ENCODE measurements at places on chromosomes 1 and 21.

DNA sequence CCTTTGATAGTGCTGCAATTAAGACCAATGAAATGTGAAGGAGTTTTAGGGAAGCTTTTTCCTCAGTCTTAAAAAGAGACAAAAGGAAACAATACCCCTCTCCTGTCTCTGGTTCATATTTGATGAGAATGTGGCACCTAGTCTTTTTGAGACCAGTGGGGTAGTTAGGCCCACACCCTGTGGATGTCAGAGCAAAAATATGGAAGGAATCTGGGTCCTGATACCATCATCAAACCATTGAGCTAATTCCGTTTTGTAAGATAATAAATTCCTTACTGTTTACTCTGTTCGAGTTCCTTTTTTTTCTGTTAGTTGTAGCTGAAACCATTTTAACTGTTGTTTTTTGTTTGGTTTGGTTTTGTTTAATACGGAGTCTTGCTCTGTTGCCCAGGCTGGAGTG is 33.3 kb downstream of the PTPRC start:
- DNase-seq = peak; percentile 78

- DNase-seq = no peak
Observed at GRCh38 chr1:10033359-10033845, 644 bp downstream of the UBE4B start.

- DNase-seq = peak; percentile 95
Observed at GRCh38 chr1:20380616-20381035, 90.0 kb downstream of the VWA5B1 start.

- no peak for DNase-seq
Observed at GRCh38 chr1:165288350-165289120, 68.0 kb downstream of the LMX1A start.

GRCh38 chr1:236951672-236952071 is 52.6 kb downstream of the MT1HL1 start:
- DNase-seq = no peak

GRCh38 chr1:187042538-187042937 is 213.8 kb downstream of the PLA2G4A start:
- DNase-seq = no peak

- DNase-seq = no peak
Observed at GRCh38 chr1:57102561-57103326, 136.9 kb upstream of the C8B start.

GRCh38 chr1:161989108-161989507 is 34.6 kb downstream of the OLFML2B start:
- DNase-seq = peak; percentile 44

GRCh38 chr1:111127923-111128643 is 11.8 kb downstream of the DRAM2 start:
- DNase-seq = no peak

DNA sequence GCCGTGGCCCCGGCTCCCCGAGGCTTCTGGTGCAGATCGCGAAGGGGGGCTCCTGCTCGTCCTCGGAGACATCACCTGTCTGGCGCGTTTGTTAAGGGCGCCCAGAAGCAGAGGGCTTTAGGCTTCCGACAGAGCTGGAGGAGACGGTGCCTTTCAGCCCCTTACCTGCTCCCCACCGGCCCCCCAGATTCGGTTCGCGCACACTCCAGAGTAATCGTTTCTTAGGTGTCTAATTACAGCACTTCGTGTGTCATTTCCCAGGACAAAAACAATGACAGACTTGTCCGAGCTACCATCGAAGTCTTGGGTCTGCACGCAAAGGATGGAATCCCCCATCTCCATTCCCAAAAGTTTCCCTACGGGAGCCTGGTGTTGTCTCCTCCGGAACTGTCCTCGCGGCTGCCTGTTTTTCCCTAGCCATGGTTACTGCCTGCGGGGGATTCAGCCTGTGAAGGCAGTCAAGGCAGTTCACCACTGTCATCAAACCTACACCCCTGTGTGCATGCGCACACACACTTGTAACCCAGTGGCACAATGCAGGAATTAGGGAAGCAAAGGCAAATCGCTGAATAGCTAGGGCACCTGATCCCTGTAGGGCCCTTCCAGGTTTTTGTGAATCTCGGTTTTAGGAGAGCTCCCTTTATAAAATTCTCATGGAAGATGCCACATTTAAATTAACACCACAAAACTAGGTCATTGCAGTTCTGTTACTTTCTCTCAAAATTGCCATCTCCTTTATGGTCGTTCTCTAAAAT is 738 bp upstream of the CDC42BPA start:
- peak; percentile 65 for DNase-seq

- no peak for DNase-seq
Observed at GRCh38 chr1:153560771-153561465, 4.7 kb downstream of the S100A2 start.

DNA sequence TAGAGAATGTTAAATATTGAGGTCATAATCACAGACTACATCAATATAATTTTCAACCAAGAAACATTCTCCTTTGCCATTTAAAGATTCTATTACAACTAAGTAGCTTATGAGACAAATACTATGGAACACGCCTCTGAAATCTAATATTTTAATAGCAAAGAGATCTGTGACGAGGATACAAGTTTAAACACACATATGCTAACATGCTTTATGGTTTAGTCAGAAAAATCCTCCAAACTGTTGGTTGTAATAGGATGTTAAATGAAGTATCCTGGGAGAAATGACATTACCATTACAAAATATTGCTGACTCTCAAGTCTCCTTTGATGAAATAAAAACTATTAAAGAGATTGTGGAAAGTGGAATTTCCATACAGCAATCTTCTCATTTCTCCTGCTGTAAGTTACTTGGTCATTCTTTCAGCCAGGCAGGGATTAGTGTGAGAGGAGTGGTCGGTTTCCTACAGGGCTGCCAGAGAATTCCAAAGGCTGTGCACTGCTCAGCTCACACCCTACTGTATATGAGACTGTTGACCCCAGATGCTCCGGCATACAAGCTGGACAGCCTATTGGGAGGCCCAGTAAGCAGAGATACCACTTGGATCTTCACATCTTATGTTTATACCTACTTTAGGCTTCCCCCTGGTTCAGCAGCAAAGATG is 26.6 kb downstream of the SCYL3 start:
- peak; percentile 48 for DNase-seq

- DNase-seq = no peak
Observed at GRCh38 chr1:17149771-17150170, 30.5 kb upstream of the PADI2 start.

- no peak for DNase-seq
Observed at GRCh38 chr1:243733670-243734307, 116.3 kb downstream of the AKT3 start.

- DNase-seq = no peak
Observed at GRCh38 chr1:40155135-40155534, 6.1 kb upstream of the RLF start.

- DNase-seq = peak; percentile 44
Observed at GRCh38 chr1:149844101-149844500, 55.3 kb upstream of the BOLA1 start.

GRCh38 chr1:23185381-23185780 is 16.7 kb upstream of the LUZP1 start:
- DNase-seq = no peak

DNA sequence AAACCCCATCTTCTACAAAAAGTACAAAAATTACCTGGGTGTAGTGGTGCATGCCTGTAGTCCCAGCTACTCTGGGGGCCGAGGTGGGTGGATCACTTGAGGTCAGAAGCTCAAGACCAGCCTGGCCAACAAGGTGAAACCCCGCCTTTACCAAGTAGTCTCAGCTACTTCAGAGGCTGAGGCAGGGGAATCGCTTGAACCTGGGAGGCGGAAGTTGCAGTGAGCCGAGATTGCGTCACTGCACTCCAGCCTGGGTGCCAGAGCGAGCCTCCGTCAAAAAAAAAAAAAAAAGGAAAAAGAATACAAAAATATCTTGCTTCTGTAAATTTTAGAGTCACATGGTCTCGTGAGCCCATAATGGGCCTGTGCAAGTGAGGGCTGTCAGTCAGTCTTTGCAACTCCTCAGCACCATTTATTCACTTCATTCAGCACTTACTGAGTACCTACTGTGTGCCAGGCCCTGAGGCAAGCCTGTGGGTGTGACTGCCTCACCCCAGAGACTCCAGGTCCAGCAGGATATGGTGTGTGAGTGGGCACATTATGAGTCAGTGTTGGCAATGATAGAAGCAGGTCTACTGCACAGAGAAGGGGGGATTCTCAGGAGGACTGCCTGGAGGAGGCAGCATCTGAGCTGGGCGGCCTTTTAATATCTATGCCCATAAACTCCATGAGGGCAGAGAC is 46.8 kb upstream of the TARDBP start:
- no peak for DNase-seq

DNA sequence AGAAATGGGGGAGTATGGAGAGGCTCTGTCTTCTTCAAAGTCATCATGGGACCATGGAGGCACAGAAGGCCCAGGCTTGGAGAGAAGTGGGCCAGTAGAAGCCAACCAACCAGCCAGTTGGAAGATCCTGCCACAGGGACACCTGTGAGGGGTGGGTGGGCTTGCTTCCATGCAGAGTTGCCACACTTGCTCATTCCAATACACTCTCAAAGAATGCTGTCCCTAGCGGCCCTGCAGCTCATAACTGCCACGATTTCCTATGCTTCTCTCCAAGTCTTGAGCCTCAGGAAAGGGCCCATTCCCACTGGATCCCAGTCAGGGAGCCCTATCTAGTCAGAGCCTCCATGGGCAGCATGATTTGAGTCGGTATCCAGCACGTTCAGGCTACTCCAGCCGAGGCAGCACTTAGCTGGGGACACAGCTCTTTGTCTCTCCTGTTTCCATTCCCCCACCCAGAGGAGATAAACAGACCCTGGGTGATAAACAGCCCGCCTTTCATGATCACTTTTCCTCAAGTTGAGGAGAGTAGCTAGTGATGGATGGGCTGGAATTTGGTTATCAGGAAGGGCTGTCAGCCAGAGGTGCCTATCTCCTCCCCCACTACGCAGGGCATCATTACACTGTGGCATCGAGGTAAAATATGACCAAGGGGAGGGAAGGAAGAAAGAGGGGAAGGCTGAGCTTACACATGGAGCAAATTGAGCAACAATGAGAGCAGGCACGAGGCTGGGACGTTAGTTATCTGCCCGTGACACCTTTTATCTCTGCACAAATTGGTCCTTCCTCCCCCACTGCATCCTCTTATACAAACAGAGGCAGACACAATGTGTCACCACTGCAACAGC is 64.6 kb downstream of the ERI3 start:
- DNase-seq = no peak

- DNase-seq = no peak
Observed at GRCh38 chr1:40381268-40382107, 8.0 kb downstream of the SMAP2 start.

GRCh38 chr1:185776522-185776921 is 42.3 kb downstream of the HMCN1 start:
- DNase-seq = peak; percentile 52

GRCh38 chr1:162144853-162145252 is 75.4 kb downstream of the NOS1AP start:
- DNase-seq = no peak

GRCh38 chr1:199716729-199717128 is 310.8 kb upstream of the NR5A2 start:
- no peak for DNase-seq

DNA sequence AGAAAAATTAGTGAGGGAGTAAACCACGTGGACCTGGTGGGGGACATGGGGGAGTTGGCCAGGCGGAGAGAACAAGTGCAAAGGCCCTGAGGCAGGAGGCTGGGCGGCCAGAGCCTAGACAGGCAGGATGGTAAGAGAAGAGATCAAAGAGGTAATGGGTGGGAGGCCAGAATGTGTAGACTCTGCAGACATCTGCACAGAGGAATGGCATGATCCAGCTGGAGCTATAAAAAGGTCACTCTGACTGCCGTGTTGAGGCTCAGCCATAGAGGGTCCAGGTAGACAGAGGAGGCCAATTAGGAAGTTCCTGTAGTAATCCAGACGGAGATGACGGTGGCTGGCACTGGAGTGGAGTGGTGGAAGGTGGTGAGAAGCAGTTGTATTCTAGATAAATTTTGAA is 3.6 kb downstream of the H6PD start:
- no peak for DNase-seq

DNA sequence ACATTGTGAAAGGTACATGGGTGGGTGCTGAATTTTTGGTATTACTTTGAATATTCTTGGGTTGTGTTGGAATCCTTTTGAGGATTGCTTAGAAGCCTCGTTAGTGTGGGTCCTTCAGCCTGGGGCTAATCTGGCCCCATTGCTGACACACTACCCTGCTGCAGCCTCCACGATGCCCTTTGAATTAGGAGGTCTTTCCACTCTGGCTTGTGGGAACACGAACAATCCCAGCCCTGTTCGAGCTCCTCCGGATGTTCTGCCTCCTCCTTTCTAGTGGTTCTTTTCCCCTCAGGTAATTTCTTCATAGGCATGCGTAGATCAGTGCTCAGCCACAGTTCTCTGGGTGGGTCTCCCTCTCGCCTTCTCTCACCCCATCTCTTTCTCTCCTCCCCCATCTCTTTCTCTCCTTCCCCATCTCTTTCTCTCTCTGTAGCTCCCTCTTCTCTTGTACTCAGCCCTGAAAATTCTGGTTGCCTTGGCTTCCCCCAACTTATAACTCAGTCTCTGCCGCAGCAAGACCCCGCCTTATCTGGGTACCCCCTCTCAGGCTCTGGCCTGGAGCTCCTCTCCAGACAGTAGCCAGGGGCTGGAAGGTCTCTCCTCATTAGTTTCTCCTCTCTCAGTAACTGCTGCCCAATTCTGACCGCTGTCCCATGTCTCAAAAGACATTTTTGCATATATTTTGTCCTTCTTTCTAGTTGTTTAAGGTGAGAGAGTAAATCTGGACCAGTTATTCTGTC is 46.0 kb upstream of the SLC19A1 start:
- no peak for DNase-seq

- no peak for DNase-seq
Observed at GRCh38 chr21:33051925-33052324, 18.0 kb upstream of the OLIG1 start.

GRCh38 chr1:222037720-222038119 is 295.8 kb upstream of the DUSP10 start:
- DNase-seq = no peak

GRCh38 chr1:236421022-236421421 is 26.9 kb downstream of the EDARADD start:
- DNase-seq = peak; percentile 32

DNA sequence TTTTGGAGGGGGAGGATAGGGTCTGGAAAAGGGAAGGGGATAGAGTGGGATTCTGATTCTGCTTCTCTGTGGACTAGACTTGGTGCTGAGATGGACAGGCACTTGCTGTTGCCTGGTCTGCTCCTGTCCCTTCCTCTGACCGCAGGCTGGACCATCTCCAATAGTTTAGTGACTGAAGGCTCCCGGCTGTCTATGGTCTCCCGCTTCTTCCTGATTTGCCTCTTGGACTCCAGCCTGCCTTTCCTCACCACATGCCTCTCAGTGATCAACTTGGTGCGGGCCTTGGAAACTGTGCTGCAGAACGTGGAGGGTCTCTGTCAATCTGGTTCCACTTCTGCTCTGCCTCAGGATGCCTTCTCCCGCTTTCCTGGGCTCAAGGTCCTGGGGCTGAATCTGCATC is 6.3 kb upstream of the ZSCAN20 start:
- DNase-seq = no peak

Measured in fibroblast of skin of abdomen (primary cell).